ENCODE measurements at places on chromosomes 4 and X. TPM values are rescaled to one million over a fixed set of nuclear protein-coding genes. Genes with fewer than 3 reads are reported as not detected.

The HAUS7 gene
- 13.0 TPM for total RNA-seq

The CORIN gene
- total RNA-seq: 1.0 TPM

The ERAS gene
- 0.25 TPM for total RNA-seq

The CLDN22 gene
- total RNA-seq: not detected

The ARR3 gene
- total RNA-seq: not detected

The RAB33A gene
- not detected for total RNA-seq

The PDS5A gene
- 95.2 TPM for total RNA-seq

The HEPH gene
- 0.40 TPM for total RNA-seq

The DYNLT3 gene
- total RNA-seq: 30.5 TPM

- DNase-seq: no peak
Measured at GRCh38 chrX:38548508-38548907, 12.8 kb upstream of the TSPAN7 start.

- DNase-seq: no peak
Measured at GRCh38 chr4:110073053-110073845, 125.2 kb downstream of the ELOVL6 start.

DNA sequence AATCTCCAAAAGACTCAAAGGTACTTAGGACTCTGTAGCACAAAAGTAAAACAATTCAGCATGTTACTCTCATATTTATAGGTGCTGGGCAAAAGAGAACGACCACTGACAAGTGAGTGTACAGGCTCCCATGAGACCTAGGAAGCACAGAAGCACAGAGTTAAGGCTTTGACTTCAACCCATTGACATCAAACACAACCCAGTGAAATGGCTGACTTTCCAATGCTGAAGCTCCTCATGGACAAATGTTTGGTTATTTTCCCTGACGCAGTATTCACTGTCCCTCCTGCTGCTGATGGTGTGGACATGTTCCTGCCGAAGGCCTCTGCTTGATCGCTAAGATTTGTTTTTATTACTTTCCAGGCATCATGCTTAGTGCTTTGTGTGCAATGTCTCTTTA, 148.7 kb downstream of the TSPAN5 start:
- DNase-seq: no peak

DNA sequence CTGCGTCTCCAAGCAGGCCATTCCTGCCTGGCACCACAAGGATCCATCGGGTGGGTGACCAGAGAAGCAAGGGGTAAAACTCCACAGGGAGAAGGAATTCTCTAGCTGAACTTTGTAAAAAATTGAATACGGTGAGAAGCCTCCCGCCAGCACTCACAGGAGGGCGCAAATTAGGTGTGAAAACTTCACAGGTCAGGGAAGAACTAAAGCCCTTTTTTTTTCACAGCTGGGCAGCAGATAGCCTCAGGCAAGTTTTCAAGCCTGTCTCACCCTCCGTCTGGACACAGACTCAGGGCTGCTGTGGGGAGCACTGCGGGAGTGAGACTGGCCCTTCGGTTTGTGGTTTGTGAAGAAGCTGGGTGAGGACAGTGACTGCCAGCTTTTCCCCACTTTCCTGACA, 224.1 kb upstream of the FGF16 start:
- DNase-seq: no peak

- no peak for DNase-seq
Measured at GRCh38 chr4:88816360-88816759, 118.7 kb upstream of the NAP1L5 start.

DNA sequence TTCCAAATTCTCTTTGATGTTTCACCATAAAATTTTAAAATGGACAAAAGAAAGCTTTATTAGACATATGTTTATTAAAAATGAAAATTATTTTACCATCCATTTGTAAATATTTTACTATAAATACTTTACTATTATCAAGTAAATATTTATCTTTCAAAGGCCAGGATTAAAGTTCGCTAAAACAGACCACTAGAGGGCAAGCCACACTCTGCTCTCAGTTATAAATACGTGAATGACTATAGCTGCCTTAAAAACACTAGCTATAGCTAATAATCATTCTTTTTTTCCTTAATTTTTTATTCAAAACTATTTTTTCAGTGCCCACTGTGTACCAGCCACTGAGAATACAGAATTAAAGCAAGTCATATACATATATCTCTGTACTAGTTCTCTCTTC, 38.6 kb downstream of the UNC5C start:
- peak; percentile 46 for DNase-seq

GRCh38 chr4:88240297-88240714, 44.1 kb downstream of the PPM1K start:
- DNase-seq: no peak

- no peak for DNase-seq
Measured at GRCh38 chr4:2075987-2076907, 17.1 kb downstream of the NAT8L start.

DNA sequence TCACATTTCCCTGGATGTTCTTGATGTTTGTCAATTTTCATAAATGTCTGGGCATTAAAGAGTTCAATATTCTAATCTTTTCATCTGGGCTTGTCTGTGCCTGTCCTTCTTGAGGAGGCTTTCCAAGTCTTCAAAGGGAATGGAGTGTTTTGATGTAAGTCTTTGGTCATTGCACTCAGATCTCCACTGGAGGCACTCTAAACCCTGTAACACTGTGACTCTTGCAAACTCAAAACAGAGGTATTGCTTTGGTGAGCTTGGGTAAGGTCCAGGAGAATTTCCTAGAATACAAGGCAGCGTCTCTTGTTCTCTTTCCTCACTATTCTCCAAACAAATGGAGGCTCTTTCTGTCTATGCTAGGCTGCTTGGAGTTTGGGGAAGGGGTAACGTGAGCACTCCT, 1118.1 kb upstream of the PABPC4L start:
- no peak for DNase-seq

- DNase-seq: no peak
Measured at GRCh38 chrX:68112321-68112720, 321.0 kb downstream of the OPHN1 start.

DNA sequence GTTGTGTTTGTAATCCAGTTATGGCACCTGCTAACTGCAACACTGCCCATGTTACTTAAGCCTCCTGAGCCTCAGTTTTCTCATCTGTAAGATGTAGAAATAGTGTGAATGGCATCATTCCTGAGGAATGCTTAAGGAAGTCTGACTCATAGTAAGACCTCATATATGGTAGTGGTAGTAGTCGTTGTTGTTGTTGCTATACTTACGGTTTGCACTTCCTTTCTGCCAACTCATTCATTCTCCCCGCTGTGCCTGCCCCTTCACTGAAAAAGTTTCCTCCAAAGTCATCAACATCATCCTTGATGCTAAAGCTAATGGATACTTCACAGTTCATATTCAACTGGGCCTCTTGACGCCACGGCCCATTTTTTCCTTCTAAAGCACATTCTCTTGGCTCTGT, 54.2 kb upstream of the SPANXN3 start:
- DNase-seq: peak; percentile 52

DNA sequence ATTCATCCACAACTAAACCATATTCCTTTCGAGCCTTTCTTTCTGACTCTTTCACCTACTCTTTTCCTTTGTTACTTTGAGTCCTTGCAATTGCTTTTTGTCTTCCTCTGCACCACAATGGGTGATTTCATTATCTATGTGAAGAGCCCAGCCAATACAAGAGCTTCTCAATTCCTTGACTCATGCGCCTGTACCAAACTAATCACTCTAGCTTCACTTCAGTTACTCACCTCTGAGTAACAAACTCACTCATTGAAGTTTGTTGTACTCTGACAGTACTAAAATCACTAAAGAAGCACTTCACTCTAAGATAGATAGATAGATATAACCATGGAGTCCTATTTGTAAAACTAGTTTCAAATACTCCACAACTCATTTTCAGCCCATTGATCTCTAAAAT, 191.7 kb upstream of the EPHA5 start:
- DNase-seq: no peak

DNA sequence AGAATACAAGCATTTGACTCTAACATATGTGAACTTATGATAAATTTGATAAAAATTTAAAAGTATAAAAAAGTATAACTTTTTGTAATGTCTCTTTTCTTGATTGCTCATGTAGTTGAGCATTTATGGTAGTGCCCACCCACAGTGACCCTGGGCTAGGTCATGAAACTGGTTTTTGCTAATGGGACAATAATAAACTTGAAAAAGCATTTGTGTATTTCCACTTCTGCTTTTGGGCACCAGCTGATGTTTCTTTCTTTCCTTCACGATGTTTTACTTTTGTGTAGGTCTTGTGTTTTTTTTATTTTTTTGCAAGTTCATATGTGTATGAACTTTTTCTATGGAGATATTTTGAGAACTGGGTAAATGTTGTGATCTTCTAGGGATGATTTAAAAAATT, 313.1 kb downstream of the CBLL2 start:
- no peak for DNase-seq

DNA sequence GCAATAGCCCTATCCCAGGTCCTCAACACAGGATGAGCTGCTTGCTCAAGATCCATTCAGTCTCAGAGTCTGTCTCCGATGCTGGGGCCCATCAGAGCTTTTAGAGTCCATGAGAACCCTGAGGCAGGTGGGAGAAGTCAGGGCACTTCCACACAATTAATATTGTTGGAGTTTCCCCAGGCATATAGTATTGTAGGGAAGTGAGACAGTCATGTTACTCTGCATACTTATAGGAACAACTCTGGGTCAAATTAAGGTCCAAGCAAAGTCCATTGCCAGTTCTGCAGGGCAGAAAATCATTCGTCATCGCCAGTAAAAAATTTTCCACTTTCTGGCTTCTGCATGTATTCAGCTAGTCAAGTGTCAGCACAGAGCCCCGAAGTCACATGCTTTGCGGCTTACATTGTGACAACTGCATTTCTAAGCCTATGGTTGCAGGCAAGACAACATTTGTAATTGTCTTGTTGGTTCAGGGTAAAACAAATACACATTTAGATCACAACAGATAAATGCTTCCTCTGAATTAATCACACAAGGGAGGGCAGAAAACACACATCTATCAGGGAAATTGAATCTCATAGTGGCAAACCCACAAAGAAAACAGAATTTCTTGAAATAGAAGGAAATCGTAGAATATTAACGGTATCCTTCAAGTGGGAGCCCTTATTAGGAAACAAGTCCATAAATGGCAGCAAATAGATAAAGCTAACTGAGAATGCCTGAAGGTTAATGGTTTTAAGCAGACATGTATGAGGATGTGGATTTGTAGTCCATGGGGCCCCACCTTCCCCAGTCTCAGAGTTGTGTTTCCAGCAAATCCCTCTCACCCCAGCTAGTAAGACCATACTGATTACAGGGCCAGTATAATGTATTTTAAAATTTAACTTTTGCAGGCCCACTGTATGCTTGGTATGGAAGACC, 412.1 kb upstream of the RASGEF1B start:
- no peak for DNase-seq

DNA sequence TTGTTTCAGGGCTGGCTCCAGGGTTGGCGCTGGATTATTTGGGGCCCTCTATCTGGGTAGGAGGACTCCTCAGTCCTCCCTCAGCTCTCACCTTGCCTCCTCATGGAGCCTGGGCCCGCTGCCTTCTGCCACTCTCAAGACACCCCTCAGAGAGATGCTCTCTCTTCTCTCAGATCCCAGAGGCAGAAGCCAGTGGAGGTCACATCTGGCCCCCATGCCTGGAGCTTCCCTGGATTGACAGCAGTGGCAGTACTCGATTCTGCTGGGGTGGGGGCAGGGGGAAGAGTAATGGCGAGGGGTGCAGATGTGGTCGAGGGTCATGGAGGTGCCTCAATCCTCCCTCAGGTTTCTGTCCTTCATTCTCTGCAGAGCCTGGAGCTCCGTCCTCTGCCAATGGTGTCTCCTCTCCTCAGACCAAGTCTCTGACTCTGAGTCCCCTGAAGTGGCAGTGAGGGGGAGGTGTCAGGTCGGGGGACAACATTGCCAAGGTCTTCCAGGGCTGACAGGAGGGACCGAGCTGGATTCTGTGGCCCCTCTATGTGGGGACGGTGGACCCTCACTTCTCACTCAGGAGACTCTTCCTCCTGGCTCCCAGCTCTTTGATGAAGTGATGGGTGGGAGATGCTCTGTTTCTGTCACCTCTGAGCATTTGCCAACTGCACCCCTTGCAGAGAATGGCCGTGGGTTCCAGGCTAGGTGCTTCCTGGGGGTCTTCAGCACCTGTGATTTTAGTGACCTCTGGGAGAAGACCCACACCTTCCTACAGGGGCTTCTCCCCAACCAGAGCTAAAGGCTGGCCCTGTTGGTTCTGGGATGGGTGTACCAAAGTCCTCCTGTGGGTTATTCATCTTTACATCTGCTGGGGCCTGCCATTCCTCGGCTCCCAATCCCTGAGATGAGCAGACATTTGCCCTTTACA, 10.9 kb upstream of the HSFX1 start:
- DNase-seq: no peak

- DNase-seq: no peak
Measured at GRCh38 chr4:8702516-8703400, 110.2 kb downstream of the CPZ start.

DNA sequence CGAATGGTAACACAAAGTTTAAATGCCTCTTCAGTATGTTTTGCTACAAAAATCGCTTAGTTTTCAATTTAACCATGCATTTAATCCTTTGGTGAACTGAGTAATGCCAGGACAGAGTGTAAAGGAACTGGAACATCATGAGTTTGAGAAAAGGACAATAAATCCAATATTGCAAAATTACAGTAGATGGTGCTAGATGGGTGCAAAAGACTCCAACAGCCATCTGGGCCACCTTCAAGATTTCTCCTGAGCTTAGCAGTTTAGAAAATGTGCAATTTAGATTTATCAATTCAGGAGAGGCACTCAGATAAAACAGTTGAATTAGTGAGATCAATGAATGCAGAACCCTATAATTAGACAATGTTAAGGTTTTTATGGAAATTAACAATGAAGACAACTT, 33.2 kb upstream of the MID1IP1 start:
- peak; percentile 35 for DNase-seq

DNA sequence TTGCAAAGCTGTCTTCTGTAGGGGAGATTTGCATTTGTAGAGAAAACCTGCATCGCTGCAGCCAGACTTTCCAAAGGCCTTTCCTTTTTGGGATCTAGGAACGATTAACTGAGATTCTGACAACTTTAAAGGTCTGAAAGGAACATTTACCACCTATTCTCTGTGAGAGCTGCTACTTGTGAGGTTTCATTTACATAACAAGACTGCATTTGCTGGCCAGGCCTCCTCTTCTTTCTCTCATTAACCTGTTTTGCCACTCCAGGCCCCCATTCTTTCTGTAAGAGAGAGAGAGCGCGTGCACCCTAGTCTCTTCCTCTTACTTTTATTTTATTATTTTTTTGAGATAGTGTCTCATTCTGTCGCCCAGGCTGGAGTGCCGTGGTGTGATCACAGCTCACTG, 31.6 kb downstream of the TMEM31 start:
- DNase-seq: no peak

GRCh38 chr4:589219-589963, 13.3 kb upstream of the TMEM271 start:
- no peak for DNase-seq
